ENCODE measurements at places on chromosomes 1 and 21. TPM values are rescaled to one million over a fixed set of nuclear protein-coding genes. Genes with fewer than 3 reads are reported as not detected.

The ZBTB48 gene
- 79.7 TPM for total RNA-seq

The CATSPERE gene
- 3.1 TPM for total RNA-seq

The HEYL gene
- total RNA-seq: 9.4 TPM

The HRNR gene
- total RNA-seq: not detected

The LRRIQ3 gene
- 0.49 TPM for total RNA-seq

DNA sequence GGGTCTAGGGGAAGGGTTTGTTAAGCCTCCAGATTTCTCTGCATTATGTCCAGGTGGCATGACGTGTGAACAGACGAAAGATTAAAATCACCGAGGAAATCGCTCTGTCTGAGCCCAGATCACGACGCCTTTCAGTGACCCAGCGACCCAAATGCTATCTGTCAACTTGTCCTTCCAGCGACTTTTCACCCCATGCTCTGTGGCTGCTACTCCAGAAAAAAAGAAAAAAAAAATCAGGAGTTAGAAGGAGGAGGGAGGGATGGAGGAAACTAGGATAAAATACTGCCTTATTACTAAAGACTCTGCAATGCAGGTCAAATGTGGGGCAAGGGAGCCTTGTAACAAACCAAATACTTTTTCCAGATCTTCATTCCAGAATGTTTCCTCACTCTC lies 352.0 kb downstream of the NUF2 start:
- DNase-seq: peak; percentile 72
- no peaks in the 10 kb centered on the region for H3K36me3 ChIP-seq
- H3K4me1 ChIP-seq: peaks cover 6% of the 10 kb centered on the region
- H3K27me3 ChIP-seq: no peaks in the 10 kb centered on the region
- peak overlapping the region; percentile 8 for H3K4me3 ChIP-seq
- peak overlapping the region; percentile 88 for H3K27ac ChIP-seq

DNA sequence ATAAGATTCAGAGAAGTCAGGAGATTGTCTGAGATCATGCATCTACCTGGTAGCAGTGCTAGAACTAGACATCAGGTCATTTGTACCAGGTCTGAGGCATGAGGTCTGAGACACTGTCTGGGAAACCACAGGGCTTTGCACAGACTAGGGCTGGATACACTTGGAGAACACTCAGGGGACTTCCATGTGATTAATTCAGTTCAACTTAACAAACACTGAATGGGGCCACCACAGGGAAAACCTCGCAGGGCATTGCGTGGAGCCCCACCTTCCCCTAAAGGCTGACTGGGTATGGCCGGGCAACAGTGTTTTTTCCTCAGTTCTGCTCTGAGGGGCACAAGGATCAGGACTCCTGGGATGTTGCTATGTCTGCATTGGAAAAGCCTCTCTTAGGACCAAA lies 86.5 kb upstream of the WARS2 start:
- no peak for DNase-seq
- no peaks in the 10 kb centered on the region for H3K4me1 ChIP-seq
- H3K4me3 ChIP-seq: no peak overlapping the region
- no peaks in the 10 kb centered on the region for H3K27me3 ChIP-seq
- H3K36me3 ChIP-seq: no peaks in the 10 kb centered on the region

DNA sequence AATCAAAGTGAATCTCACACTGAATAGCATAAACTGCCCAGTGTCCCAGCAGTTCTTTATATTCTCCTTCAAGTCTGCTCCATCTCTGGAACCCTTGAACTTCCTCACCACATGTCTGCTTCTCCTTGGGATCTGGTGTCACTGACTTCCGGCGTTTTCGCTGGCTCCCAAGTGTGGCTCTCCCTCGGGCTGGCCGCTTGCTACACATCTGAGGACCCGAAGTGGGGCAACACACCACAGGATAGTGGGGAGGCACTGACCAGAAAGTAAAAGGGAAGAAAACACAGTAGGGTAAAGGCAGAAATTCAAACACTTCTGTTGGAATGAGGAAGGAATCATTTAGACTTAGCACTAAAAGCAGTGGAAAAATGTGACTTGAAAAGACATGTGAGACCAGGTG lies 5.1 kb downstream of the NIT1 start:
- H3K4me3 ChIP-seq: no peak overlapping the region
- no peak for DNase-seq
- H3K27ac ChIP-seq: no peak overlapping the region
- H3K4me1 ChIP-seq: peaks cover 8% of the 10 kb centered on the region
- no peaks in the 10 kb centered on the region for H3K36me3 ChIP-seq

DNA sequence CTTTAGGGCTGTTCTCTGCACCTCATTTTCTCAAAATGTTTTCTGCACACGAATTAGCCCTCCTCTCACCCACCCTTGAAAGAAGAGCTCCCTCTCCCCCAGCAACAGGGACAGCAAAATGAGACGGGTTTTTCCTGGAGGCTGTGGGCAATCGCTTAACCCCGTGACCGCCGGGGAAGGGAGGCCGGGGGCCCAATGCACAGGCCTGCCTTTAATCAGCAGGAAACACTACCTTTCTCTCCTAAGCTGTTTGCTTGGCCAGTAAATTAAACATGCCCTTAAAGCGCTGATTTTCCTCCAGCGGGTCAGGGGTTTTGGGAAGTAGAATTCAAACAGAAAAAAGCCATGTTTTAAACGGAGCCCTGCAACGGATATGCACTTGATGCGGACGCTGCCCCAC lies 114.4 kb downstream of the PRDM16 start:
- no peak overlapping the region for H3K27ac ChIP-seq
- no peaks in the 10 kb centered on the region for H3K36me3 ChIP-seq
- no peak overlapping the region for H3K4me3 ChIP-seq
- no peaks in the 10 kb centered on the region for H3K27me3 ChIP-seq

DNA sequence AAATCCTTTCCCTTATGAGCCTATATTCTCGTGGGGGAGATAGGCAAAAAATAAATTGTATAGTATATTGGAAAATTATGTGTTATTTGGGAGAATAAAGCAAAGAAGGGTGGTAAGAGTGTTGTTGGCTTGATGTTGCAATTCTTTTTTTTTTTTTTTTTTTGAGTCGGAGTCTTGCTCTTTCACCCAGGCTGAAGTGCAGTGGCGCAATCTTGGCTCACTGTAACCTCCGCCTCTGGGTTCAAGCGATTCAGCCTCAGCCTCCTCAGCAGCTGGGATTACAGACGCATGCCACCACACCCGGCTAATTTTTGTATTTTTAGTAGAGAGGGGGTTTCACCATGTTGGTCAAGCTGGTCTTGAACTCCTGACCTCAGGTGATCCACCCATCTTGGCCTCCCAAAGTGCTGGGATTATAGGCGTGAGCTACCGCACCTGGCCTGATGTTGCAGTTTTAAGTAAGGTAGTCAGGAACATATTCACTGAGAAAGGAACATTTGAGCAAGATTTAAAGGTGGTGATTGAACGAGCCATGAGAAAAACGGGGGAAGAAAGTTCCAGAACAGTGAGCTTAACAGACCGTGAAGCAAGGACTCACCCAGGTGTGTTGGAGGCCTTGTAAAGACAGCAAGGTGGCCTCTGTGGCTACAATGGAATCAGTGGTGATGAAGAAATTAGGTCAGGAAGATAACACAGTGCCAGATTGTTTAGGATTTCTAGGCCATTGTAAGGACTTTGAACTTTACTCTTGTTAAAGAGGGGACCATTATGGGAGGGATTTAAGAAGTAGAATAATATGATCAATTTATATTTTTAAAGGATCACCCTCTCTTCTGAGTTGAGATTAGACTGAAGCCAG lies 45.8 kb downstream of the RPRD2 start:
- DNase-seq: no peak
- H3K27me3 ChIP-seq: no peaks in the 10 kb centered on the region
- no peak overlapping the region for H3K27ac ChIP-seq
- H3K36me3 ChIP-seq: no peaks in the 10 kb centered on the region

GRCh38 chr1:51897699-51898031 lies 19.1 kb upstream of the NRDC start:
- H3K36me3 ChIP-seq: no peaks in the 10 kb centered on the region
- DNase-seq: no peak
- no peaks in the 10 kb centered on the region for H3K4me1 ChIP-seq
- H3K4me3 ChIP-seq: no peak overlapping the region

GRCh38 chr1:155125946-155126555 lies 1.6 kb upstream of the EFNA1 start:
- no peaks in the 10 kb centered on the region for H3K36me3 ChIP-seq
- DNase-seq: peak; percentile 65
- H3K27me3 ChIP-seq: no peaks in the 10 kb centered on the region
- peak overlapping the region; percentile 62 for H3K4me3 ChIP-seq

DNA sequence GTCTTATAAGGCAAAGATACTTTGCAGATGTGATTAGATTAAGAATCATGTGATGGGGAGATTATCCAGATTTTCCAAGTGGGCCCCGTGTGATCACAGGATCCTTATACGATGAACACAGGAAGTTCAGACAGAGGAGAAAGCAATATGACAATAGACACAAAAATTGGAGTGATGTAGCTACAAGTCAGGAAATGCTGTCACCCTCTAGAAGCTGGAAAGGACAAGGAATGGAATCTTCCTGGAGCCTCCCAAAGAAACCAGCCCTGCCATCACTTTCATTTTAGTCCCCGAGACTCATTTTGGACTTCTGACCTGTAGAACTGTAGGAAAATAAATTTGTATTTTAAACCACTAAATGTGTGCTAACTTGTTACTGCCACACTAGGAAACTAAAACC lies 61.9 kb upstream of the C1orf21 start:
- no peak overlapping the region for H3K27ac ChIP-seq
- H3K27me3 ChIP-seq: no peaks in the 10 kb centered on the region
- no peaks in the 10 kb centered on the region for H3K4me1 ChIP-seq
- H3K36me3 ChIP-seq: no peaks in the 10 kb centered on the region
- no peak overlapping the region for H3K4me3 ChIP-seq

DNA sequence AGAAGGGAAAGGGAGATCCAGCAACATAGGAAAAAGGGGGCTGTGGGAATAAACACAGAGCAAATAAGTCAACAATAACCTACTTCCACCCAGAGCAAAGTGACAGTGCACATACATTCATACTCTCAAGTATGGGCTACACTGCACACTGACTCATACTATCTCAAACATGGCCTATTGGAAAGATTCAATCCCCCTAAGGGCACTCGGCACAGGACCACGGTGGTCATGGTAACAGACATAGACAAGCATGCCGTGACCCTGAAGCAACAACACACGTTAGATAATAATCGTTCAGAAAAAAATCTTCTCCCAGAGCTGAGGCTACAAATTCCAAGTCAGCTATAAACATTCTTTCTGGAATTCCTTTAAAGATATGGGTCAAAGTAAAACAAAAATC lies 16.8 kb upstream of the JAK1 start:
- H3K27ac ChIP-seq: no peak overlapping the region
- no peaks in the 10 kb centered on the region for H3K4me1 ChIP-seq
- H3K36me3 ChIP-seq: no peaks in the 10 kb centered on the region
- H3K4me3 ChIP-seq: no peak overlapping the region
- H3K27me3 ChIP-seq: no peaks in the 10 kb centered on the region
- no peak for DNase-seq

DNA sequence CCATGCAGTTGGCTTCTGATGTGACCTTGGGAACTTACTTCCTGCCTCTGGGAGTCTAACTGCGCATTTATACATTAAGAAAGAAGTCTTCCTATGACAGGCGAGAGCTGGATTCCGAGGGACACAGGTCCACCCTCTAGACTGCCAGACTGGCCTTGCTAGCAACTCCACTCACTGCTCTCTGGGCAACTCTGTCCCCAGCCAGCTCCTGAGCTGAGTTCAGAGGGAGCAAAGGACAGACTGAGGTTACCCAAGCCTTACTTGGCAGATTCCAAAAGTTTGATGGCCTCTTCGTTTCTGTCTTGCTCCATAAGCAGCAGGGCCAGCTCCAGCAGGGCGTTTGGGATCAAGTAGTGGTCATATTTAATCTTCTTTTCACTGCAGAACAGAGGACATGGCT lies 41.8 kb downstream of the TTC39A start:
- H3K27me3 ChIP-seq: no peaks in the 10 kb centered on the region
- no peaks in the 10 kb centered on the region for H3K36me3 ChIP-seq
- H3K27ac ChIP-seq: no peak overlapping the region
- H3K4me3 ChIP-seq: no peak overlapping the region
- H3K4me1 ChIP-seq: no peaks in the 10 kb centered on the region

GRCh38 chr1:30838996-30839395 lies 69.6 kb downstream of the SDC3 start:
- H3K4me3 ChIP-seq: no peak overlapping the region
- H3K4me1 ChIP-seq: no peaks in the 10 kb centered on the region
- DNase-seq: no peak
